ENCODE measurements at places on chromosomes 3 and 15. TPM values are rescaled to one million over a fixed set of nuclear protein-coding genes. Genes with fewer than 3 reads are reported as not detected.

CTXN2 gene
- 1.00 TPM for total RNA-seq

ARPP21 gene
- total RNA-seq = 81.5 TPM

CCR3 gene
- total RNA-seq = not detected

ASB14 gene
- 0.27 TPM for total RNA-seq

ANKUB1 gene
- total RNA-seq = 0.36 TPM

LYZL4 gene
- total RNA-seq = not detected

GNAT1 gene
- not detected for total RNA-seq

AP3B2 gene
- total RNA-seq = 49.5 TPM

SLC22A13 gene
- 1.4 TPM for total RNA-seq

TFDP2 gene
- 61.8 TPM for total RNA-seq

CAMKV gene
- total RNA-seq = 25.9 TPM

ZBED2 gene
- not detected for total RNA-seq

AMOTL2 gene
- 49.3 TPM for total RNA-seq

ANKDD1A gene
- 12.2 TPM for total RNA-seq

ATP13A5 gene
- total RNA-seq = 0.27 TPM

CPN2 gene
- not detected for total RNA-seq

GOLGA8Q gene
- 1.6 TPM for total RNA-seq

ERICH6 gene
- total RNA-seq = 0.27 TPM

GOLGA8G gene
- total RNA-seq = 0.09 TPM

ZPLD1 gene
- total RNA-seq = 0.54 TPM

TLR9 gene
- total RNA-seq = 0.09 TPM

ROBO2 gene
- total RNA-seq = 236 TPM

MAGEL2 gene
- total RNA-seq = 3.4 TPM

CCR9 gene
- total RNA-seq = not detected

WNT7A gene
- 5.4 TPM for total RNA-seq

CCRL2 gene
- total RNA-seq = 0.36 TPM

BMF gene
- total RNA-seq = 4.3 TPM

CASR gene
- total RNA-seq = 0.09 TPM

CPNE9 gene
- total RNA-seq = 4.4 TPM

TM4SF1 gene
- 22.4 TPM for total RNA-seq

ZIC1 gene
- 662 TPM for total RNA-seq

PATL2 gene
- 1.1 TPM for total RNA-seq

UPK1B gene
- not detected for total RNA-seq

GABRA5 gene
- 4.6 TPM for total RNA-seq

Data from cerebellum (tissue), 4 donors.